Nephron progenitor cell (in vitro differentiated cells): ENCODE measurements at places on chromosomes 16 and 17.
A peak's percentile ranks its signal among the peaks of the same experiment; 100 is the strongest.

DNA sequence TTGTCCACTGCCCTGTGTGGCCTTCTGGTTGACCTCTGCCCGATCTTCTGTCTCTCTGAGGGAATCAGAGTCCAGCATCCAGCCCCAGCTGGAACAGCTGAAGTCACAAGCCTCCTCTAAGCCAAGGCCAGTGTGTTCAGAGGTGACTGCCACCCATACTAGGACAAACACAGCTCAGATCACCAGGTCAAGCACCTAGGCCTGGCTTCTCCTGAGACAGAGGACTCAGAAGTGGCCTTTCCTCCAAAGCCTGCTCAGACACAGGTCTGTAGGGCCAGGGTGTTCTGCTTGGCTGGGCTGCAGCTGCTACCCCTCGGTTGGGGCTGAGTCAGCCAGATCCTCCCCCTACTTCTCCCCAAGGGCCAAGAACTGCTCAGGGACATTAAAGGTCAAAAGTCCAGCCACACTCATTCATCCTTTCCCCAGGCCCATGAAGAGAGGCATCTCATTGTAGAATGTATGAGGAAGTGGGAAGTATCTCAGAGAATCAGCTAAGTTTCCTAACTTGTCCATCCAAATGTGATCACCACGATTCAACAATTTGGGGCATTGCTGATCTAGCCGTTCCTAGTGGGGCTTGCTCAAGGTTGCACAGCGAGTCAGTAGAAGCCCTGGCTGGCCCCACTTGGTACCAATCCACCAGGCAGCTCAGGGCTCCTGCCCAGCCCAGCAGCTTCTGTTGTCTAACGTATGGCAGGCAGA, 7.6 kb downstream of the SLC46A1 start:
- H3K4me3 ChIP-seq: peak overlapping the region; percentile 37
- H3K36me3 ChIP-seq: peaks cover 9% of the 10 kb centered on the region
- H3K27me3 ChIP-seq: peaks cover 3% of the 10 kb centered on the region
- H3K4me1 ChIP-seq: peaks cover 43% of the 10 kb centered on the region

- peak overlapping the region; percentile 73 for H3K4me3 ChIP-seq
- H3K4me1 ChIP-seq: peaks cover 69% of the 10 kb centered on the region
- H3K27ac ChIP-seq: peak overlapping the region; percentile 96
- peaks cover 3% of the 10 kb centered on the region for H3K27me3 ChIP-seq
- peak; percentile 81 for DNase-seq
These were observed 21.1 kb upstream of the TFAP4 start for GRCh38 chr16:4293822-4294457.

DNA sequence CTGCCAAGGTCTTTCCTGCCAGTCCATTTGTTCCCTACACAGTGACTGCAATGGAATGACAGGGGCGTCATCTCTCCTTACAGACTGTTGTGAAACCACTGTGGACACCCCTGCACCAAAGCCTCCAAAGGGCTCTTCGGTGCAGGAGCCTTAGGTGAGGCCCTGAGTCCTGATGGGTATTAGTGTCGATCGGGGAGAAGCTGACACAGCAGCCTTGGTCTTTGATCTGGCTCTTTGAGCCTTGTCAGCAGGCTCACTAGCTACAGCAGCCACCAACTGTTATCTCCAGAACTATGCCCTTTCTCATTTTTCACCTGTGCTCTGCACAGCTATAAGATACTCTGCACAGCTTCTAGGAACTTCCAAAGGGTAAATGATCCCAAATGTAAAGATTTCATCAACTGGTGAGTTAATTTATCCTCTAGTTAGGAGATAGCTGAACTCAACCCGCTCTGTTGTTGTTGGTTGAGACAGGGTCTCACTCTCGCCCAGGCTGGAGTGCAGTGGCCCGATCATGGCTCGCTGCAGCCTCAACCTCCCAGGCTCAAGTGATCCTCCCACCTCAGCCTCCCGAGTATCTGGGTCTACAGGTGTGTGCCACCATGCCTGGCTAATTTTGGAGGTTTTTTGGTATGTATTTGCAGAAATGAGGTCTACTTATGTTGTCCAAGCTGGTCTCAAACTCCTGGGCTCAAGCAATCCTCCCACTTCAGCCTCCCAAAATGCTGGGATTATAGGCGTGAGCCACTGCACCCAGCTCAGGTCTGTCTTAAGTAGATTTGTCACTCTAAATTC, 19.7 kb downstream of the G6PC1 start:
- H3K4me1 ChIP-seq: peaks cover 45% of the 10 kb centered on the region
- no peaks in the 10 kb centered on the region for H3K36me3 ChIP-seq
- no peak overlapping the region for H3K4me3 ChIP-seq
- H3K27me3 ChIP-seq: peaks cover 15% of the 10 kb centered on the region
- no peak for DNase-seq

DNA sequence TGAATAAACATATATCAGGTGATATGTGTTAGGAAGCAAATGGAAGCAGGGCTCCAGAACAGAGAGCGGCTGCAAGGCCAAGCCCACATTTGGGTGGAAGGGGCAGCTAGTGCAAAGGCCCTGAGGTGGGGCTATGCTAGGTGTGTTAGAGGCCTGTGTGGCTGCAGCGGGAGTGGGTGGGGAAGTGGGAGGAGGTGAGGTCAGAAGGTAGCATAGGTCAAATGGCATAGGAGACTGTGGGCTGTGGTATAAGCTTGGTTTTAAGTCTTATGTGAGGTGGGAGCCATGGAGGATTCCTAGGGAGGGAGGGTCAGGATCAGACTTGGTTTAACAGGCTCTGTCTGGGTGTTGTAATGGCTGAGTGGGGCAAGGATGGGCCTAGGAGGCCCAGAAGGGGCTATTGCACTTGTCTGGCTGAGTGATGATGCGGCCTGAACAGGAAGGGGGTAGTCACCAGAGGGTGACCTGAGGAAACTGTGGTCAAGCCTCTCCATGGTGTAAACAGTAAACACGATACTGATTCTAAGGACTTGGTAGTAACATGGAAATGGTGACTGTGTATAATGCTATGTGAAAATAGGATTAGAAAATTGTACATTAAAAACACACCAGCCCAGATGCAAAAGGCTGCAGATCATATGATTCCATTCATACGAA, 31.1 kb downstream of the RAI1 start:
- H3K27ac ChIP-seq: no peak overlapping the region
- H3K4me1 ChIP-seq: peaks cover 82% of the 10 kb centered on the region
- H3K27me3 ChIP-seq: peaks cover 12% of the 10 kb centered on the region
- H3K4me3 ChIP-seq: peak overlapping the region; percentile 18
- no peak for DNase-seq

DNA sequence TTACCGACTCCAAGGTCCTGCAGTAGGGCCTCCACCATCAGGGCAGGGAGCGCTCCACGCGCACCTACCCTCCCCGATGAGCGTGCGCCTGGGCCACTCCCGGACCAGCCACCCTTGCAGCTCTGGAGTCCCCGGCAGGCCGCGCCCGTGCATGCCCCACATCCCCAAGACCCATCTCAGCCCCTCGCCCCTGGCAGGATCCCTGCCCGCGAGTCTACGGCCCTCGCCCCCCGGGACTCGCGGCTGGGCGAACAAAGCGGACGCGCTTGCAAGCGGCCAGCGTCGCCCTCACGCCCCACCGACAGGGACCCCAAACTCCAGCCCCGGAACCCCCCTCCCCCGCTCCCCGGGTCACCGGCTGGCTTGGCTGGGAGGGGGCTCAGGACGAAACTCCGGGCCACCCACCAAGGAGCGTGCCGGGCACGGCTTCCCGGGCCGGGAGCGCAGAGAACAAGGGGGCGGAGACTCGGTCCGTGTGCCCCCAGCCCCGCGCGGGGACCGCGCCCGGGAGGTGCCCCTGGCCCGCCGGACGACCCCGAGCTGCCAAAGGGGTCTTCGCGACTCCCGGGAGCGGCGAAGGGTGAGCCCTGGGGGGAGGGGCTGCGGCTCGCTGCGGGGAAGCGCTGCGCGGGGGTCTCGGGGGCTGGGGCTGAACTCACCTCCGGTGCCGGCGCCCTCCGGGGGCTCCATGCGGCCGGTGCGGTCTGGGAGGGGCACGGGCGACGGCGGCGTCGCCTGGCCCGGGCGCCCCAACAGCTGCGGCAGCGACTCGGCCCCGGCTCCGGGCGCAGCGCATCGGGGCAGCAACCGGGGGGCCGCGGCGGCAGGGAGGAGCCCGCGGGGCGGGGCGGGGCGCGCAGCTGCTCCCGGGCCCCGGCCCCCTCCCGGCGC, at the start of gene DBNDD1:
Gene DBNDD1 (minus strand): TSS at position 805 of the 891 bp plus-strand sequence. CDS start 115 bp downstream, at position 690.
- peaks cover 27% of the 10 kb centered on the region for H3K4me1 ChIP-seq
- H3K27me3 ChIP-seq: peaks cover 44% of the 10 kb centered on the region
- DNase-seq: peak; percentile 54
- no peak within 1 kb of the TSS for H3K27ac ChIP-seq

DNA sequence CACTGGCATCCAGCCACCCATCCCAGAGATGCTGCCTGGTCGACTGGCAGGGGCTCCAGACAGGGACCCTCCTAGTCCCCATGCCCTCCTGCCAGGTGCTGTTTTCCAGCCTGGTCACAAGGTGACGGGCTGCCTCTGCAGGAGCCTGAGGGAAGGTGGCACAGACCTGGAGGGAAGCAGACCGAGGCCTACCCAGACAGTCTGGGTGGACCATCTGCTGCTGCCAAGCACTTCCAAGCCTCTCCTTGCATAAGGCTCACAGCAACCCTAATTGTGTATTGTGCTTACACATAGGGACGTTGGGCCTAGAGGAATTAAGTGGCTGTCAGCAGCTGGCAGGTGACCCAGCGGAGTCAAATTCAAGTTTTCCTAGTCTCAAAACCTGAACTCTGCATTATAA, 90.1 kb upstream of the KCNJ18 start:
- H3K27ac ChIP-seq: no peak overlapping the region
- no peaks in the 10 kb centered on the region for H3K36me3 ChIP-seq
- H3K27me3 ChIP-seq: no peaks in the 10 kb centered on the region
- no peak for DNase-seq

DNA sequence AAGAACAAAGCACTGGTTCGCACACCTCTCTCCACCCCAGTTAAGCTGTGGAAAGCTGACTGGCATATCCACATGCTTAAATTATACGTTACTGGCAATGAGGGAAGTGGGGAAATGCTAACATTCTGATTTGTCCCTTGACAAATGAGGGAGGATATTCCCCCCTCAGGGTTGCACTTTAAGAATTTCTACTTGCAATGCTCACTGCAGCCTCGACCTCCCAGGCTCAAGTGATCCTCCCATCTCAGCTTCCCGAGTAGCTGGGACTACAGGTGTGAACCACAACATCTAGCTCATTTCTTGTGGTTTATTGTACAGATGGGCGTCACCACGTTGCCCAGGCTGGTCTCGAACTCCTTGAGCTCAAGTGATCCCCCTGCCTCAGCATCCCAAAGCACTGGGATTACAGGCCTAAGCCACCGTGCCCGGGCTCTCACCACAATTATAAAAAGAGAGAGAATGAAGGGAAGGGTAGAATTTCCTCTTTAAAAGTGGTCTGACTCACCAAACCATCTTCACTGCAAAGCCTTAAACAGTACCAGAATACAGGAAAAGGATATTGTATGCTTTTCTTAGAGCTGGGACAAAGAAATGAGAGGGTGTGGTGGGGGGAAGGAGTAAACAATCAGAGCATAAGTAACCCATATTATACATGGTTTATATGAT, 38.9 kb downstream of the KANSL1 start:
- DNase-seq: no peak
- peaks cover 71% of the 10 kb centered on the region for H3K4me1 ChIP-seq
- no peaks in the 10 kb centered on the region for H3K27me3 ChIP-seq
- peaks cover 23% of the 10 kb centered on the region for H3K36me3 ChIP-seq

GRCh38 chr17:39529455-39529854, 68.2 kb downstream of the CDK12 start:
- no peaks in the 10 kb centered on the region for H3K27me3 ChIP-seq
- no peak overlapping the region for H3K4me3 ChIP-seq
- no peaks in the 10 kb centered on the region for H3K4me1 ChIP-seq

- H3K27me3 ChIP-seq: peaks cover 3% of the 10 kb centered on the region
- no peaks in the 10 kb centered on the region for H3K36me3 ChIP-seq
- H3K27ac ChIP-seq: no peak overlapping the region
- no peak overlapping the region for H3K4me3 ChIP-seq
- peaks cover 22% of the 10 kb centered on the region for H3K4me1 ChIP-seq
These were observed 29.0 kb downstream of the KATNB1 start for GRCh38 chr16:57764341-57765159.

DNA sequence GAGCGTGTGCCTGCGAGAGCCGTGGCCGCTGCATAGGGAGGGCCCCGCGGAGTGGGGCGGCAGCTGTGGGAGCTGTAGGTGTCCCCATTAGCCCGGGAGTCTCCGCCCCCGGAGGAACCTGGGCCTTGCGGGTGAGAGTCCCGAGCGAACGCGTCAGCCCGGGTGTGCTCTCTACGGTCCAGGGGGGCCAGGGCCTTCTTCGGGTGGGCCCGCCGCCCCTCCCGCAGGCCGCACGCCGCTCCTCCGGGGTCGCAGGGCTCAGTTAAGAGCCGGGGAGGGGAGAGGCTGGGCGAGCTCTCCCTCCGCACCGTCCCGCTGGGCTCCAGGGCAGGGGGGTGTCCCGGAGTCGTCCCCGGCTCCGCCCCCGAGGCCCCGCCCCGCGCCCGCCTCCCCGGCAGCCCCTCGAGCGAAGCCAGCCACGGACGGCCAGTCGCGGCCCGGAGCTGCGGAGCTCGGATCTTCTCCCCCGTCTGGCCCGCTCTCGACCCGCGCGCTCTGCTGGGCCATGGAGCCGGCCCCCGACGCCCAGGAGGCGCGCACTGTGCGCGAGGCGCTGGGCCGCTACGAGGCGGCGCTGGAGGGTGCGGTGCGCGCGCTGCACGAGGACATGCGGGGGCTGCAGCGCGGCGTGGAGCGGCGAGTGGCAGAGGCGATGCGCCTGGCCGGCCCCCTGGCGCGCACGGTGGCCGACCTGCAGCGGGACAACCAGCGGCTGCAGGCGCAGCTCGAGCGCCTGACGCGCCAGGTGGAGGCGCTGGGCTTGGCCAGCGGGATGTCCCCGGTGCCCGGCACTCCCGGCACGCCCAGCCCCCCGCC, at the start of gene SMTNL2:
Gene SMTNL2 (plus strand): TSS at position 429 of the 816 bp plus-strand sequence. CDS start 77 bp downstream, at position 506.
- H3K36me3 ChIP-seq: no peaks in the 10 kb centered on the region
- H3K27ac ChIP-seq: no peak within 1 kb of the TSS
- peak; percentile 84 for DNase-seq
- H3K4me3 ChIP-seq: peak within 1 kb of the TSS; percentile 89
- peaks cover 85% of the 10 kb centered on the region for H3K4me1 ChIP-seq

- no peak overlapping the region for H3K4me3 ChIP-seq
- DNase-seq: no peak
- no peak overlapping the region for H3K27ac ChIP-seq
- H3K4me1 ChIP-seq: peaks cover 5% of the 10 kb centered on the region
- H3K36me3 ChIP-seq: peaks cover 54% of the 10 kb centered on the region
These were observed 28.3 kb downstream of the ETV4 start for GRCh38 chr17:43517615-43518386.

- H3K4me3 ChIP-seq: no peak overlapping the region
- peaks cover 2% of the 10 kb centered on the region for H3K27me3 ChIP-seq
- no peak for DNase-seq
- peaks cover 24% of the 10 kb centered on the region for H3K4me1 ChIP-seq
- H3K27ac ChIP-seq: no peak overlapping the region
These were observed 47.2 kb upstream of the CLEC18A start for GRCh38 chr16:69903865-69904415.

GRCh38 chr16:53964145-53964790, 260.3 kb downstream of the FTO start:
- peaks cover 47% of the 10 kb centered on the region for H3K4me1 ChIP-seq
- no peak overlapping the region for H3K4me3 ChIP-seq
- DNase-seq: no peak
- peaks cover 10% of the 10 kb centered on the region for H3K36me3 ChIP-seq
- H3K27ac ChIP-seq: no peak overlapping the region
- peaks cover 8% of the 10 kb centered on the region for H3K27me3 ChIP-seq
